GM12878 (cell line): ENCODE measurements at places on chromosomes 5 and 9.

- no peak overlapping the region for H3K27ac ChIP-seq
- no peaks in the 10 kb centered on the region for H3K27me3 ChIP-seq
- no peak overlapping the region for H3K4me3 ChIP-seq
- no peaks in the 10 kb centered on the region for H3K4me1 ChIP-seq
Measured at GRCh38 chr5:120624021-120624563, 160.0 kb downstream of the PRR16 start.

DNA sequence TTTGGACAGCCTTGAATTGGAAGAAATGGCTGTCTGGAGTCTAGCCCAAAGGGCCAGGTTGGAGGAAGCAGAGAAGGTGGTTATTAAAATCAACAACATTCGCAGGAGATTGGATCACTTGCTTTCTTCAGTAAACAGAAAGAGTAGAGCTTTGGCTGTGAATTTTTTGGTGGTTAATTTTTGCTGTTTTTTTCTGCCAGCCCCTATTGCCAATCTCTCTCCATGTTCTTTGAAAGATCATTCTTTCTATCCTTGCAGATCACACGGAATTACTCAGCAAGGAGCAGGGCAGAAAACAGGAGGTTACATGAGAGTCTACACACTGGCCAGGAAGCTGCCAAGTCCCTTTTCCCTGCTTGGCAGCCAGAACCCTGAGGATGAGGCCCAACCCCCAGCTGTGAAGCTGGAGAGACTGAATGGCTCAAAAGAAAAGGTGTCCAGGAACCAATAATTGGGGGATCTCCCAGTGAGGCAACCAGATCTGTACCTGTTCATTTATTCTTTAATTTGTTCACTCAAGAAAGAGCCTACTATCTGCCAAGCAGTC, 13.0 kb downstream of the GLRX start:
- no peaks in the 10 kb centered on the region for H3K27me3 ChIP-seq
- peak overlapping the region; percentile 97 for H3K27ac ChIP-seq
- peaks cover 7% of the 10 kb centered on the region for H3K36me3 ChIP-seq
- H3K4me1 ChIP-seq, result peaks cover 29% of the 10 kb centered on the region
- no peak overlapping the region for H3K4me3 ChIP-seq
- no peak for DNase-seq

GRCh38 chr5:138963763-138964371, 88.7 kb upstream of the LRRTM2 start:
- DNase-seq, result no peak
- no peaks in the 10 kb centered on the region for H3K4me1 ChIP-seq
- no peaks in the 10 kb centered on the region for H3K27me3 ChIP-seq
- no peak overlapping the region for H3K4me3 ChIP-seq

DNA sequence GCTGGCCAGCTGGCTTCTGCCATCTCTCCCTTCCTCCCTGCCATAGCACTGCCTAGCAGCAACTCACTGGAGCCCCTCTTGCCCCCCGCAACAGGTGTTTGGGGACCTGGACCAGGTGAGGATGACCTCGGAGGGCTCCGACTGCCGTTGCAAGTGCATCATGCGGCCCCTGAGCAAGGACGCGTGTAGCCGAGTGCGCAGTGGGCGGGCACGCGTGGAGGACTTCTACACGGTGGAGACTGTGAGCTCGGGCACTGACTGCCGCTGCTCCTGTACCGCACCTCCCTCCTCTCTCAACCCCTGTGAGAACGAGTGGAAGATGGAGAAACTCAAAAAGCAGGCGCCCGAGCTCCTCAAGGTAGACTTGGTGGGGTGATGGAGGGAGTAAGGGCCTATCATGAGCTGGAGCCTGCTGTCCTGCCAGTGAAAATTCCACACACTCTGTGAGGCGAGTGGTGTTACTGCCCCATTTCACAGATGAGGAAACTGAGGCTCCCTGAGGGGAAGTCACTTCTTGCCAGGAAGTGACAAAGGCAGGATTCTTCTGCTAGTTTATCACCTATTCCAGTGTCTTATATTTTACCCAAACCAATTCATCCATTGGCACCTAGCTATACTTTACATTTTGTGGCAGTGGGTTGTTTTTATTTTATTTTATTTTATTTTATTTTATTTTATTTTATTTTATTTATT, 10.1 kb downstream of the OLFML2A start:
- H3K36me3 ChIP-seq, result no peaks in the 10 kb centered on the region
- no peak overlapping the region for H3K4me3 ChIP-seq
- H3K27ac ChIP-seq, result no peak overlapping the region
- H3K4me1 ChIP-seq, result no peaks in the 10 kb centered on the region

DNA sequence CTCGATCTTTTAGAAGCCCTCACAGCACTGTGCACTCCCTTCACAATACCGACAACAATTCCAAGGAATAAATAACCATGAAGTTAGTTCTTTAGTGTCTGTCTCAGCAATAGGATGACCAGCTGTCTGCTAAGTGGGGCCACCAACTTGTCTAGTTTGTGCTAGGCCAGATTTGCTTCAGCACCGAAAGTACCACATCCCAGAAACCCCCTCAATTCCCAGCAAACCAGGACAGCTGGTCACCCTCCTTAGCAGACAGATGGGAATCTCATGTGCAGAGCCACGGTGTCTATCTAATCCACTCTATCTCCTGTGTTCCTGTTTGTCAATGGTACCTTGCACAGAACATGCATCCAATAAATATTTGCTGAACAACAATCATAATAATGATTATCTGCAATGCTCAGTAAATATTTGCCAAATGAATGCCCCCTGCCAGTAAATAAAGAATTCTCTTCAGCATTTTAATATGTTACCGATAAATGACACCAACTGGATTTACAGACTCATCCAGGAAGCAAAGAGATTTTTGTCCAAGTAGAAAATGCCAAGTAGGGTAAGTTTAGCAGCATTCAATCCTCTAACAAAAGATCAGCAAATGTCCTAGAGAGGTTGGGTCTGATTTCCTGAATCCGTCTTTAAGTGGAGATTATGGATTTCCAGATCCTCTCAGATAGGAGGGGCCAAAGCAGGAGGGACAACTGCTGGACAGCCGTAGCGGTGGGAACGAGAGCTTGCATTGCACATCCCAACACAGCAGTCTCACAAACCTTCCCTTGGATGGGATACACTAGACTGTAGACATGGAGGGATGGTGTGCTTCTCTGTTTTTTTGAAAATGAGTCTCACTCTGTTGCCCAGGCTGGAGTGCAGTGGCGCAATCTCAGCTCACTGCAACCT, 51.9 kb upstream of the ANKRD33B start:
- no peaks in the 10 kb centered on the region for H3K36me3 ChIP-seq
- no peak for DNase-seq
- H3K27ac ChIP-seq, result no peak overlapping the region
- H3K4me3 ChIP-seq, result no peak overlapping the region

- DNase-seq, result no peak
- no peaks in the 10 kb centered on the region for H3K36me3 ChIP-seq
- H3K27ac ChIP-seq, result no peak overlapping the region
- no peaks in the 10 kb centered on the region for H3K4me1 ChIP-seq
Measured at GRCh38 chr9:76803083-76803482, 38.8 kb downstream of the PCA3 start.

DNA sequence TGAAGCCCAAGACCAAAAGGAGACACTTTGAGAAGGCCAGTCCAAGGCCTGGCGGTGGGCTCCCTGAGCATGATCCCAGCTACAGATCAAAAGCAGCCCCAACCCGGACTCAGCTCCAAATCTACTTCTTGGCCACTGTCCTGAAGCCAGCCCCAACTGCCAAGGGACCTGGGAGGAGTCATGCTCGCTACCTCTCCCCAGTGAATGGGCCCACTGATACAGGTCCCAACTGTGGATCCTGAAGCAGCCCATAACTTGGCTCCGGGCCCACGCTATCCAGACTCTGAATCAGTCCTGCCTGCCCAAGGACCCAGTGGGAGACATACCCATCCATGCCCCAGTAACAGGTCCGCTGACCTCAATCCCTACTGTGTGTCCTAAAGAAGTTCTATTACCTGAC, 1545.3 kb upstream of the C9orf72 start:
- no peak overlapping the region for H3K27ac ChIP-seq
- no peak overlapping the region for H3K4me3 ChIP-seq
- no peaks in the 10 kb centered on the region for H3K27me3 ChIP-seq

DNA sequence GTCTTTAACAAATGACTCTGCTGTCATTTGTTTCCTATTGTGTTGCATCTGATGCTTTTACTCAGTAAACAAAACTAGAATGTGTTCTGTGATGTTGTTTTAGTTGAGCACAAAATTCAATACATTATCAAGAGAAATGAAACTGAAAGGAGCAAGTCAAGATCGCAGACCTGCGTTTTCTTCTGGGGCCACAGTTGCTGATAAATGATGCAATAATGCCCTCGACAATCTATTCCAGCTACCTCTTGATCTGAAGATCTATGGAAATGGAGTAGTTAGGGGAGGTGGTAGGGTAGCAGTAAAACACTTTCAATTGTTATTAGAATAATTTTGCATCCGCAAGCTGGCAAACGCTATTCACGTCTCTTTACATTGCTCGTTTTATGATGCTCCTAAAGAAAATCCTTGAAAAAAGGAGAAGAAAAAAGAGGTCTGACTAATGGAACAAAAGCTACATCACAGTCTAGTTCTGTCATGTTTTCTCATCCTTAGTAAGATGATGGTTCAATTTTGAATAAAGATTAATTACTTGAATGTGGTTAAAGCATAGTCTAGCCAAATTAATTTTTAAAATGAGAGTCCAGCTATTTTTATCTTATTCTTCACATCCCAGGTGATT, 1.6 kb downstream of the ZNF366 start:
- peaks cover 32% of the 10 kb centered on the region for H3K4me1 ChIP-seq
- H3K36me3 ChIP-seq, result no peaks in the 10 kb centered on the region
- peak overlapping the region; percentile 23; the same call in 1 of the 2 replicates for H3K4me3 ChIP-seq
- H3K27me3 ChIP-seq, result no peaks in the 10 kb centered on the region

DNA sequence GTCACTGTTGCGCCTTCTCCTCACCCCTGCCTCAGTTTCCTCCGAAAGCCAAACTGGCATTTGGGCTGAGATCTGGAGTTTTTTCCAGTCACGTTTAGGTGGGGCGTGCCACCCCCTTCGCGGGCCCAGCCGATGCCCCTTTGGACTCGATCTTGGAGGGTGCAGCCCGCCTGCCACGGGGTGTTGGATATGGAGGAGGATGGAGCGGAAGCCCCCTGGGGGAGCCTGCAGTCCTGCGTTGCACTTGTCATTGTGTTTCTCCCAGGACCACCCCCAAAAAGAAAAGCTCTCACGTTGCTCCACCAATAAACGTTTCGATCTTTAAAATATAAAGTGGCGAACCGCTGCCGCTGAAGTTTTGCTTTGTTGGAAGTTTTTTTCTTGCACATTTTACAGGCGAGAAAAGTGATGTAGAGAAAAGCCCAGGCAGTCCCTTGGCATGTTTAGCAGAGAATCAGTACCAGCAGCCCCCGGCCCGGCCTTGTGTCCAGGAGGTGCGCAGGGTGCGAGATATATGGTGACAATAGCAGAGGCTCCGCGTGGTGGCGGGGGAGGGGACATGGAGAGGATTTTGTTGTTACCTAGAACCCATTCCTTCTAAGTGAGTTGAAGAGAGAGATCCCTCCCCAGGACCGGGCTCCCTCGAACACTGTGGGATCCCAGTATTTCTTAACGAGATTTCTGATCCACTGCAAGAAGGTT, 681 bp downstream of the F2R start:
- H3K4me3 ChIP-seq, result peak overlapping the region; percentile 79
- peaks cover 13% of the 10 kb centered on the region for H3K27me3 ChIP-seq
- H3K36me3 ChIP-seq, result no peaks in the 10 kb centered on the region
- DNase-seq, result no peak
- H3K27ac ChIP-seq, result no peak overlapping the region
